ENCODE measurements at places on chromosomes 6 and 20.

DNA sequence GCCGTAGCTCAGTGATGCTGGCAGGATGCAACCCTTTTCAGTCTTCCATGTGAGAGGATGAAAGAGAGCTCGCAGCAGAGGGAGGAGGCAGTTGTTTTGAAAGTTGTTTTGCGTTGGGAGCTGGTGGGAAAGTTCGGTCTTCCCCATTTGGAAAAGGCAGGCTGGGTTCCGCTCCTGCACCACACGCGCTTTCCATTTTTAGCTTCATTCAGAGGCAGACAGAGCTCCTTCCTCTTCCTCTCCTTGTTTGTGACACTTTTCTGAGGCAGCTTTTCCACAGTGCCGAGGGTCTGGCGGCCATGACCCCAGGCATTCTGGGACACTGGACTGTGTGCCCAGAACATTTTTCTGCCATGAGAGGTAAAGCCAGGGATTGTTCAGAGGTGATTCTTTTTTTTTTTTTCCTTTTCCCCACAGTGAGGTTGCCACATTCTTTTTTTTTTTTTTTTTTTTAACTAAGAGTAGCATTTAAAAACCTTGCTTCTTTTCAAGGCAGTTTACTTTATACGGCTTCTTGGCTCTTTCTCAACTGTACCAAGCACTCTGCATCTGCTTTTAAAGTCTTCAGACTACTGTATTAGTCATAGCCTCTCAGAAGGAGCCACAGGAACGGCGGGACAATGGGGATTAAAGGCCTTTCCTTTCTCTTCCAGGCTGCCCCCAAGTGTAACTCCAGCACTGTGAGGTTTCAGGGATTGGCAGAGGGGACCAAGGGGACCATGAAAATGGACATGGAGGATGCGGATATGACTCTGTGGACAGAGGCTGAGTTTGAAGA, 1.6 kb downstream of the PRDM1 start:
- DNase-seq, result no peak

- no peak for DNase-seq
These were observed 125.7 kb downstream of the TCP11 start for GRCh38 chr6:35015476-35015875.

DNA sequence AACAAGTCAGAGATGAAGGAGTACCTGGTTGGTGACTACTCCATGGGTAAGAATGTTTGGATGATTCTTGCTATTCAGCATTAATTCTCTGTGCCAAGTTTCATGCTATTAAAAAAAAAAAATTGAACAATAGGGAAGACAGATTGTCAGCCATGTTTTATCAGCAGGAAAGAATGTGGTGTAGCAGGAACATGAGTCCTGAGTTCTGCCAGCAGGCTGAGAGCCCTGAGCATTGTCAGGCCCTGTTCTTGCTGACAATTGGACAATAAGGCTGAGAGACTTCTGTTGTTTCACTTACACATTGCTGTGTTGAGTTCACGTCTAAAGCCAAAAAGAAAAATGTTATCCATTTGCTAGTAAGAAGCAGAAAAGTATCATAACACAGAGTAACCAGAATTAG, 70.4 kb upstream of the SMIM28 start:
- no peak for DNase-seq

DNA sequence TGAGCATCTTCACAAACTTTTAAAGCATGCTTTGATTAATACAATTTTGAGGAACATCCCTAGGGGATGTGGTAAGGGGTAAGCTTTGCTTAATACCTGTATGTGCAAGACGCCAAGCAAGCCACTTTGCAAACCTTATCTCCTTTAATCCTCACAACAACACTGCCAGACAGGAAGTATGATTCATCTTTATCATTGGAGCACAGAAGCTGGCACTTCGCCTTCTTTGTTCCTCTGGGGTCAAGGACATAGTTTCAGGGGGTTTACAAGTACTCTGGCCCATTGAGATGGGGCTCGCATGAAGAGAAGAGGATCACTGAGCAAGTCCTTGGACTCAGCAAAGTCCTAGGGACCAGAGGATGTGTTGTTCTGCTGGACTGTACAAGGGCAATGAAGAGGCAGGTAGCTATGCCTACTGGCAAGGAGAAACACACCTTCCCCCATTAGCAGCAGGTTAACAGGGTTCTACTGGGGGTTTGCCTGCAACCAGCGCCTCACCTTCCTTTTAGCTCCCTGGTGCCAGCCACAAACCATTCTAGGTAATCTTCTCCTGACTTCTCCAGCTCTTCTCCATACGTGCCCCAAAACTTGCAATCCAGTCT, 8.8 kb downstream of the TMEM244 start:
- no peak for DNase-seq

DNA sequence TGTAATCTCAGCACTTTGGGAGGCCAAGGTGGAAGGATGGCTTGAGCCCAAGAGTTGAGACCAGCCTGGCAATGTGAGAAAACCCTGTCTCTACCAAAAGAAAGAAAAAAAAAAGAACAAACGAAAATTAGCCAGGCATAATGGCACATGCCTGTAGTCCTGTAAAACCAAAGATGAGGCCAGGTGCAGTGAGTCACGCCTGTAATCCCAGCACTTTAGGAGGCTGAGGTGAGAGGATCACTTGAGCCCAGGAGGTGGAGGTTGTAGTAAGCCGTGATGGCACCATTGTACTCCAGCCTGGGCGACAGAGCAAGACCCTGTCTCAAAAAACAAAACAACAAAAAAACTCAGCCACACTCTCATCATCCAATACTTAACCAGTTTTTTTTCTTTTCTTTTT, 32.5 kb upstream of the KIF3B start:
- DNase-seq, result no peak

DNA sequence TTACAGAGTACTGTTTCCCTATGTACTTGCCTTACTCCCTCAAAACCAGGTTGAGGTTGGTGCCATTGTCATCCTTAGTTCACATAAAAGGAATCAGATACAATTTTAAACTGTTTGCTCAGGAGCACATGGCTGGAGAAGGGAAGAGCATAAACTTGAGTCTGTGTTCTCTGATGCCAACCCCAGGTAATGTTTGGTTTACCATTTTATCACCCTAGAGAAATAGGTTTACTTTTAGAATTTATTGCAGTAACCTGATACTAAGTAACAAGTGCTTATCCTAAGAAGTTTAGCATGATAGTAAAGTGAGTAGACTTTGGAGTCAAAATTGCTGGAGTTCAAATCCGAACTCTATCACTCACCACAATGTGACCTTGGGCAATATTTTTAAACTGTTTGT, 86.3 kb downstream of the RFPL4B start:
- no peak for DNase-seq

DNA sequence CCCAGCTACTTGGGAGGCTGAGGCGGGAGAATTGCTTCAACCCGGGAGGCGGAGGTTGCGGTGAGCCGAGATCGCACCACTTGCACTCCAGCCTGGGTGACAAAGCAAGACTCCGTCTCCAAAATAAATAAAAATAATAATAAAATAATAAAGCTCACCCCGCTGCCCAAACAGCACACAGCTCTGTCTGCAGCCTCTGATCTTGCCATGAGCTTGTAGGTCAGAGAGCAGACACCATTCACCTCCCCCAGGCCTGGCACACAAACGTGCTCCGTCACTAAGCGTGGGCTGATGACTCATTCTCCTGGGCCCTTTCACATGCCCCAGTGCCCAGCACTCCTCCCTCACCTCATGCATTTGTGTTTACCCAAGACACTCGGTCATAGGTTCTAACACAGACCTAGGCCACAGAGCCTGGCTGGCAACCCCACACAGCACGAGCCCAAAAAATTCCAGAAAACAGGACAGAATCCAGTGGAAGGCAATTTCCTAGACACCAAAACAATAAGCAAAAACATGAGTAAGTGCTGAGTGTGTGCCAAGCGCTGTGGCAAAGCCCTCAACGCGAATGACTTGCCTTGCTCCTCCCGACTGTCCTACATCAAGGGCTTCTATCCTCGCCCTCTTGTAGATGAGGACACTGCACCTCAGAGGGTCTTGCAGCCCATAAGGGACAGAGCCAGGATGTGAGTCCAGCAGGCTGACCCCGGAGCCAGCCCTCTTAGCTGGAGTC, 18.0 kb downstream of the ATP9A start:
- no peak for DNase-seq

GRCh38 chr6:148987982-148988381, 241.2 kb downstream of the UST start:
- DNase-seq, result no peak

DNA sequence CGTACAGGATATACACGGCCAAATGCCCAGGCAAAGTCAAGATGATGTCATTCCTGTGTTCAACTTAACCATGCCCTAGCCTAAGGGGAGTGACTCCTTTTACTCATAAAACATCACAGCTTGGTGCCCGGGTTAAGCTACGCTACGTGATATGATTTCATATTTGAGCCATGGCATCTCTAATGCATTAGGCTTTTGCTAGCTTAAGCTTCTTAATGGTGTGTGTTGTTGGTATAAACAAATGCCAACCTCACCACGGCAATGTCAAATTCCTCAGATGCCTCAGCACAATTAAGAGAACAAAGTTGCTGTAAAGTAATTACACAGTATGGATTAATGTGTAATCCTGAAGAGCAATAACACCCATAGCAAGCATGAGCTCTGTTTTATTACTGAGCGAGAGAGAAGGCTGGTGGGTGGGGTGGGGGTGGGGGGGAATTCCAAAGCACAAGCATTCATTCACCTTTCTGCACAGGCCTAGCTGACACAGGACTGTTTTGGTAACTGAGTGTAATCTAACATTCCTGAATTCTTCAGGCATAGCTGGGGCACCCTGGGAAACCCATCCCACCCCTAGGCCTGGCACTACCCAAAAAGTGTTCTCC, 44.7 kb upstream of the CNKSR3 start:
- no peak for DNase-seq

Data from GM19239 (cell line).